HS-27A (cell line): ENCODE measurements at places on chromosomes 3 and 15.

- no peak for DNase-seq
These were observed 17.7 kb downstream of the FRMD4B start for GRCh38 chr3:69368129-69368741.

GRCh38 chr3:181698263-181698954 lies 13.3 kb upstream of the SOX2 start:
- no peak for DNase-seq

- no peak for DNase-seq
These were observed 301.0 kb upstream of the LYSMD4 start for GRCh38 chr15:100034191-100034590.

DNA sequence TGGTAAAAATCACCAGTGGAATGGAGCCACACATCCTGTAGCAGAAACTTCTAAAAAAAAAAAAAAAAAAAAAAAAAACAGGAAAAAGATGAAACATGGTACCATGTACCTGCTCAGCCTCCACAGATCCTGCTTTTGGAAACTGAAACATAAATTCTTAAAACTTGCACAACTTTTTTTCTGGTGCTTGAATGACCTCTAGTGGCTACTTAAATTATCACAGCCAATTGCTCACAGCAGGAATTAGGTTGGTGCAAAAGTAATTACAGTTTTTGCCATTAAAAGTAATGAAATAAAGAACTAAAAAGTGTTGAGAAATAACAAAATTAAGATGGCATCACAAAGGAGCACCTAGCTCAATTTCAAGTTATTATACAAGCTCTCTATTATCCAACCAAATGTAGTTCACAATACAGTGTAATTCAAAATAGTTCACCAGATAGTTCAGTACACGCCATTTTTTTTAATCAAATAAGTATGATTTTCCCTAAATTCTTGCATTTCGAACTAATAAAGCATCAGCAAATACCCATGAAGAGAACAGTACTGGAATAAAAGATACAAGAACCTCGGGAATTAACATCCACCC lies 80.6 kb downstream of the ULK4 start:
- DNase-seq = no peak

- no peak for DNase-seq
These were observed 22.8 kb upstream of the PPARG start for GRCh38 chr3:12266038-12266437.

DNA sequence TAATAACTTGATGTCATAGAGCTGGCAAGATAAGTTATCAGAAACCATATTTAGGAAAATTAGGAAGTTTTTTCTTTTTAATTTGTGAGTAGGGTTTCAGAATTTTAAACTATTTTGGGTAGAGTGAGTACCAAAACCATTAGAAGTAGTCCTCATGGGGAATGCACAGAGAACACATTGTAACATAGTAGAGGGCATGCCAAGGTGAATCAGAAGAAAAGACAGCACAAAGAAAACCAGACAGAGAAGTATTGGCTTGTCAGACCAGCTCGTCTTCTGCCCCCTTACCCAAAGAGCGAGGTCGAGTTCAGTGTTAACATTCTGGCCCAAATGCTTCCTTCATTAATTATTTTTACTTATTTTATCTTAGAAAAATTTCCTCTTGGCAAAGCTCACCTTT lies 121.3 kb upstream of the SAMMSON start:
- no peak for DNase-seq

- DNase-seq = no peak
These were observed 6.0 kb upstream of the MELTF start for GRCh38 chr3:197035577-197035976.

- DNase-seq = no peak
These were observed 129.9 kb upstream of the UBE3A start for GRCh38 chr15:25568751-25569150.

DNA sequence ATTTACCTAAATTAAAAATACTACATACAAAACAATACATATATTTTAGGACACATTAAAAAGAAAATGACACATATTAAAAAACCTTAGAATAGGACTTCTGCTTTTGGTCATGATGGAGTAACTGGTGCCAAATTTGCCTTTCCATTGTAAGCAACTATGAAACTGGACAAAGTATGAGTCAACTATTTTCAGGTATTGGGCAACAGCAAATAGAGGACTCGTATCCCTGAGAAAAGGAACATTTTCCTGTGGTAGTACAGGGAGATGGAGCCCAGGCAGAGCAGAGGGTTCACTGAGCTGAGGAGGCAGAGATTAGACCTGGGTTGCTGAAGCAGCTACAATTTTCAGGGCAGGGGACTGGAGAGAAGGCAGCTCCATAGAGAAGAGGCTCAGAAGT lies 14.7 kb downstream of the CCR1 start:
- no peak for DNase-seq

GRCh38 chr3:150875548-150875947 lies 29.7 kb downstream of the MINDY4B start:
- DNase-seq = no peak

- DNase-seq = no peak
These were observed 561.9 kb downstream of the GBE1 start for GRCh38 chr3:81199587-81199986.

DNA sequence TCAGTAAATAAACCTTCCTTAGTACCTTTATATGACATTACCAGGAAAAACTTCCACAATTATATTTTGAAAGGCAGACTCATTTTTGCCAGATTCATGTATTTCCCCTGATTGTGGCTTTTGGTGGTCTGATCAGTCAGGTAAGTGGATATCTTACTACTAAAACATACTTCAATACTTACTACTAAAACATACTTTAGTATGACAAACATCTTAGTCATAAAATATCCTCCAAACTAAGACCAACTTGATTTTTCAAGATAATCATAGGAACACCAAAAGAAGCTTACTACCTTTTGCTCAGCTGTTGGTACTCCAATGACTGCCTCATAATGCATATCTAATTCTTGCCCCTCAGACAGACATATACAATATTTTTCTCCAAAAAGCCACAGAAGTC lies 9.3 kb downstream of the TJP1 start:
- no peak for DNase-seq

- no peak for DNase-seq
These were observed 123.2 kb upstream of the UBE2E2 start for GRCh38 chr3:23079976-23080375.

DNA sequence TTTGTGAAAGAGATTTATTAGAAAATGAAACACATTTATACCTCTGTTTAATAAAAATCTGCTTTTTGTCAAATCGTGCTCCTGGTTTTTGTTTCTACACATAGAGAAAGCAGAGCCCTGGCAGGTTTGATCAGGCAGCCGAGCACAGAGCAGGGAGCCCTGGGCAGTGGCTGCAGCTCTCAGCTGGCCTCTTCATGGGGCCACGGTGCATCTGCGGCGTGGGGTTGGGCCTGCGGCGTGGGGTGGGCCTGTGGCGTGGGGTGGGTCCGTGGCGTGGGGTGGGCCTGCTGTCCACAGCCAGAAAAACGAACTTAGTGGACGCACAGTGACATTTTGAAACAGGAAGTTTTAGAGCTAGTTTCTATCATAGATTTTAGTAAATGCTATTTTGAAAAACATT lies 10.6 kb downstream of the GOLGA6L2 start:
- DNase-seq = no peak

GRCh38 chr3:100354850-100355249 lies 20.3 kb downstream of the NIT2 start:
- DNase-seq = no peak

DNA sequence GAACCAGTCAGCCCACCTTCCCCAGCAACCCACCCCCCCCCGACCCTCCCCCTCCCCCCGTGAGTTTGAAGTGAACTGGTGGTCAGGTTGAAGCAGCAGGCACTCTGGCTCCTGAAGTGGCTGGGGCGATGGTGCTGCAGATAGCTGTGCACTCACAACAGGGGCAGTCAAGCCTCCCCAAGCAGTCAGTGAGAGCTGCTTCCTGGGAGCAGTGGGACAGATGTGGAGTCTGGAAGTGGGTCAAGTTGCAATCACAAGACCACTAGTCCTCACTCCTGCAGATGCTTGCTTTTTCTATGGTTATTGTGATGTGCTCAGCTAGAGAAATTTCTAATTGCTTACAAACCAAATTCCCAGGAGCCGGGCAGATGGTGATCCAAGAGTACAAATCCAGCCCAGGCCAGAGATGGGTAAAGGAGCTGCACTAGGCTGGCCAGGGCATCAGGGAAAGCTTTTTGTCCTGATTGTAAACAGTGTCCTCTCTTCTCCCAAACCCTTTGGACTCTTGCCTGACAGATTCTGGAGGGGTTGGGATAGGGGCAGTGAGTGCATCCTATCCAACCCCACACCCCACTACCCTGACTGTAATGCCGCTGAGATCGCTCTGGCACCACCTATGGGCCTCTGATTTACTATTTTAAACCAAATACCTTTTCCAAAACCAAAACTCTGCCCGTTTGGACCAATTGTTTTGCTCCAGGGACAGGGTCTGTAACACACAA lies 9.8 kb upstream of the CLPX start:
- no peak for DNase-seq

DNA sequence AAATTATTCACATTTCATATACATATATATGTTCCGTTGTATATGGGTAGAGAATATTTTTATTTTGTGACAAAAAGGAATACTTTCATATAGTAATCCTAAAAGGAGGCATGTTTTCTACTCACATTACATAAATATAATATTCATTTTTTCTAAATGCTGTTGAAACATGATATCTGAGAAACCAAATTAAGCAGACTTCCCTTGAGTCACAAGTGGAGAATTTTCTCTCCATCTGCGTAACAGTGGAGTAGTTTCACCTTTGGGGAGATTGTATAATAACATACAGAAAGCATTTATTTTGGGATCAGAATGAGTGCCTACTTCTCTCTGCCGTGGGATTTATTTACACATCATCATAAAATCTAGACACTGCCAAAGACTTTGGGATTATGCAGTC lies 849.8 kb downstream of the NSUN3 start:
- no peak for DNase-seq

DNA sequence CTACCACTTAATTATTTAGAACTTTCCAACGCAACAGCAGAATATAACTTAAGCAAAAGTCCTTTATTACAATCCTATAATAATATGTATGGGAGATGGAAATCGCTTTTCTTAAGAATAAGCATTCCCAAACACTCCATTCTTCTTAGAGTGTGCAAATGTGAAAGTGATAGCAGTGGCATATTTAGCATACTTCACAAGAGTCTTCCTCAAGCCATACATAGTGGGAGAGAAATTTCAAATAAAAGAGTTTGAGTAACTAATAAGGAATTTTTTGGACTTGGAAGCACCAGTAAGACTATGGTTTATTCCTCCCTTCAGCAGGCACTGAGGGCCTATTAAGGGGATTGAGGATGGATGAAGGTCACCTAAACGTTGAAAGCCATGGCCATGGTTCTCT lies 22.1 kb upstream of the BNC1 start:
- no peak for DNase-seq

DNA sequence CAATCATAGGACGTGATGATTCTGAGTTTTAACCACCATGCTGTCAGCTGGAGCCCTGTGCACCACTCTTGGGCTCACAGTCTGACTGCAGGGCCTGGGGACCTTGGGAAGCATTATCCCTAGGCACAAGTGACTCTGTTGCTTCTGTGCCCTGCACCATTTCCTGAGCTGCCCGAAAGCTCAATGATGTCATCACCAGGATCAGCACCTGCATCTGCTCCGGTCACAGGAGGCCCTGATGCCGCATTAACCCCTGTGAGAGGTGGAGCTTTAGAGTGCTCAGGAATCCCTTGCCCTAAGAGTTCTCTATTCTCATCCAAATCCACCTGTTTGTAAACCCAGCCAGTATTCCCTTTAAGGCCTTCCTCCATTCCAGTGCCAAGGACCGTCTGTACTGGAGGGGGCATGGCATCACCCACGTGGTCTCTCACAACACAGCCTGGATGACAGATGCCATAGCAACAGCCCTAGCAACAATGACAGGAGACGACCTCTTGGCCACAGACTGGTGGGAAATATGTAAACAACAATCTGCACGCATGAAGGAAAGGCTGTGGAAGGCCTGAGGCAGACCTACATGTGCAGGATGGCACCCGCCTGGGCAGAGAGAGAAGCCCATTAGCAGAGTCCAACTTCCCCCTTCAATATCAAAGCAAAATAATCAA lies 37.9 kb downstream of the NTRK3 start:
- no peak for DNase-seq

- DNase-seq = no peak
These were observed 289.0 kb downstream of the SLC9A9 start for GRCh38 chr3:143559296-143559695.

GRCh38 chr15:78175330-78175729 lies 26.2 kb downstream of the IDH3A start:
- no peak for DNase-seq

- DNase-seq = no peak
These were observed 9.1 kb upstream of the HDAC11 start for GRCh38 chr3:13470894-13471574.

DNA sequence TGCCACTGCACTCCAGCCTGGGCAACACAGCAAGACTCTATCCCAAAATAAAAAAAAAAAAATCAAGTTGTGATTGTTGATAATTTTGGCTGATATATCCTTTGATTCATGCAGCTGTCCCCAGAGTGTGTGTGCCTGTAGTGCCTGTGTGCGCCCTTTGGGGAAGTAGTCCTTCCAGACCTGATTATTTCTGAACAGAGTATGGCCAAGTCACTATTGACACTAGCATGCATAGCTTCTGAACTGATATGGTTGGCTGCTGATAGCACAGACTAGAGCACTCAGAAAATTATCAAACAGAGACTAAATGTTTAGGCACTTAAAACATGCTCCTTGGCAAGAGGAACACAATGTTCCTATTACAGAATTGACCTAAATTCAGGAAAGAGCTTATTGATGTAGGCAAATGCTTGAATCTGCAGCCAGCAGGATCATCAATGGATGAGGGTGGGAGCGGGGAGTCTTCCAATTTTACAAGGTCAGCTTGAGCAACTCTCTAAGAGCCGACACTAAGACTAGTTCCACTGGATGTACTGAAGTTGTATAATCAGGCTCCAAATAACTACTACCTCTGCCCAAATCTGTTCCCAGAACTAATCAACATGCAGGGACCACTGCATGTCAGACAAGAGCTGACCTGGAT lies 17.7 kb upstream of the PTPN9 start:
- no peak for DNase-seq

- no peak for DNase-seq
These were observed 16.5 kb upstream of the USP50 start for GRCh38 chr15:50562735-50563640.

GRCh38 chr3:5079761-5080160 lies 42.3 kb upstream of the ARL8B start:
- no peak for DNase-seq

GRCh38 chr15:65920121-65920520 lies 50.8 kb downstream of the RAB11A start:
- no peak for DNase-seq

GRCh38 chr3:128940252-128940651 lies 53.6 kb downstream of the CFAP92 start:
- DNase-seq = no peak

GRCh38 chr3:129312671-129313414 lies 34.2 kb downstream of the HMCES start:
- DNase-seq = no peak

GRCh38 chr15:93068581-93069199 lies 20.3 kb downstream of the RGMA start:
- no peak for DNase-seq

GRCh38 chr15:63491979-63492378 lies 12.4 kb upstream of the USP3 start:
- DNase-seq = no peak

GRCh38 chr3:9428411-9428810 lies 31.0 kb downstream of the SETD5 start:
- no peak for DNase-seq
